ENCODE measurements at places on chromosomes 6 and 20. TPM values are rescaled to one million over a fixed set of nuclear protein-coding genes. Genes with fewer than 3 reads are reported as not detected.

The CD24 gene
- total RNA-seq, result 3.1 TPM

DNA sequence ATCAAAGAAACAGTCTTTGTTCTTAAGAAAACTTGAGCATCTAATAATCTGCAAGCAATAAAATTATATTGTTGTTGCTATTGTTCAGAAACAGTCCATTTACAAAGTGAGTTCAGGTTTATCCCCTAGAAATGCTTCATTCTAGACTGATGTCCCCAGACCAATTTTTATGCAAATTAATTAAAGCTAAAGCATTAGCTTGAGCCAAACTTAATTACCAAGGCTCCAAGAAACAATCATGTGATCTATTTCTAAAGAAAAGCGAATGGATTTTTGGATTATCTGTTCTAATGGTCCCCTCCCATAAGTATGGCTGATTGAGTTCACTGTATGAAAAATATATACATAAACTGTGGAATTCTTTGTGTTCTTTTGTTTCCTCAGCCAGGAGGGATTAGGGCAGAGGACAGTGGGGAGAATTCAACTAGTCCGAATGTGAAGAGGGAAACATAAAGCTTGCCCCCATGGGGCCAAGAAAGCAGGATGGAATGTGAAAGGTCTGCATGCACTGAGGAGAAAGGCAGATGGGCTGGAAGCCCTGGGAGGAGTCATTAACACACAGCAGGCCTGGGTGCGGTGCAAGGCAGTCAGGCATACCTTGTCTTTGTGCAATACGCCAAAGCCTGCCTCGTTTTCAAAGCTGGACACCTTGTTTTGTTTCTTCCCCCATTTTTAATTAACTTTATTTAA is 597.1 kb downstream of the KIF16B start:
- H3K4me1 ChIP-seq, result no peaks in the 10 kb centered on the region
- H3K36me3 ChIP-seq, result no peaks in the 10 kb centered on the region
- no peaks in the 10 kb centered on the region for H3K27me3 ChIP-seq
- H3K27ac ChIP-seq, result no peak overlapping the region
- H3K4me3 ChIP-seq, result no peak overlapping the region

The OTOR gene
- total RNA-seq, result not detected

- no peaks in the 10 kb centered on the region for H3K27me3 ChIP-seq
- H3K27ac ChIP-seq, result no peak overlapping the region
- H3K4me1 ChIP-seq, result no peaks in the 10 kb centered on the region
- peaks cover 4% of the 10 kb centered on the region for H3K36me3 ChIP-seq
These were observed 28.8 kb downstream of the RWDD2A start for GRCh38 chr6:83221889-83222479.

GRCh38 chr6:41546866-41547798 is 951 bp downstream of the FOXP4 start:
- H3K36me3 ChIP-seq, result no peaks in the 10 kb centered on the region

The OVOL2 gene
- not detected for total RNA-seq

DNA sequence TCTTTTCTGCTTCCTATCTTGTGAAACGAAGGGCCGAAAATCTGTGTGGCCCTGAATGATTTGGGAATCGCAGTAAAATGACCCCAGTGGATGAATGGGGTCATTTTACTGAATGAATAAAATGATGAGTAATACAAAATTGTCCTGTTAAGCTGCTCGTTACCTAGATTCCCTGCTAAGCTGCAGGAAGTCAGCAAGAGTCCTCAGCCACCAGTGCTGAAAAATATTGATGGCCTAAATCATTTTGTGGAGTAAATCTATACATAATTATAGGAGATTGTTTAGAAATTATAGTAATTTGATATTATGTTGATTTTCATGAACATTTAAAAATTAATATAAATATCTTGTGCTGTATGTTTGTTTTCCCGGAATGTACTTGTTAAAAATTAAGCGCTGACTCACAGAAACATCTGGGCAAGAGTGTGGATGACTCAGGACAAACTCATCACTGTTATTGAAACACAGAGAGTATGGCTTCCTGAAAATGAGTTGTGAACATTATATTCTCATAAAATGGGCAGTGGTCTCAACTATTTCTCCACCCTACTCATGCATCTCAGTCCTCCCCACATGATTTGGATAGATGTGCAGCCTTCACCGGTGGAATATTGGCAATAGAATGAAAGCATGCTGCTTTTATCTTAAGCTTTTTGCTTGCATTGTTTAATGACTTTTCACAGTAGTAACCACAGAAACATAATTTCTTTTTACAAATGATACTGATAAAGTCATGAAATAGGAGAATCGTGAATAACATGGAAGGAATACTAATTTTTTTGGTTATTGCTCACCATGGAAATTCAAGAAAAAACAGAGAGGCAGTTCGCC is 36.2 kb upstream of the RGS17 start:
- H3K27ac ChIP-seq, result no peak overlapping the region
- DNase-seq, result no peak
- no peaks in the 10 kb centered on the region for H3K4me1 ChIP-seq
- H3K4me3 ChIP-seq, result no peak overlapping the region
- no peaks in the 10 kb centered on the region for H3K27me3 ChIP-seq

- H3K36me3 ChIP-seq, result peaks cover 36% of the 10 kb centered on the region
- H3K4me3 ChIP-seq, result no peak overlapping the region
- DNase-seq, result no peak
These were observed 11.4 kb downstream of the MRPL14 start for GRCh38 chr6:44115866-44116265.

DNA sequence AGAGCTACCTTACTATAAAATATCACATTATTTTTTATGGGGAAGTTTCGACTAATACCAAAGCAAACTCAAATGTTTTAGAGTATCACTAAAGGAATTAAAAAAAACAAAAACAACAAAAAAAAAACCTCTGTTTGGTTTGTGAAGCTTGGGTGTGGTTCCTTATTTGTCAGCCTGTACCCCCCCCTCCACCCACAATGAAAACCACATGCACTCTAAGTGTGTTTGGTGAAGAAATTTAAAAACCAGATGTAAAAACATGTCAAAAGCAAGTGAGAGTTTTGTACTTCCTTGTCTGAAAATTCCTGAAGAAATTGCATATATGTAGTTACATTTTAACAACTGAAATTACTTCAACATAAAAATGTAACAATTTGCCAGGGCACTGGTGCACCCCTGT is 3.1 kb downstream of the STK38 start:
- H3K4me1 ChIP-seq, result peaks cover 57% of the 10 kb centered on the region
- no peaks in the 10 kb centered on the region for H3K27me3 ChIP-seq
- no peak for DNase-seq
- no peak overlapping the region for H3K4me3 ChIP-seq
- peaks cover 15% of the 10 kb centered on the region for H3K36me3 ChIP-seq

GRCh38 chr6:41531591-41532582 is 14.3 kb upstream of the FOXP4 start:
- peak overlapping the region; percentile 0 for H3K4me3 ChIP-seq
- no peaks in the 10 kb centered on the region for H3K27me3 ChIP-seq
- no peaks in the 10 kb centered on the region for H3K36me3 ChIP-seq

DNA sequence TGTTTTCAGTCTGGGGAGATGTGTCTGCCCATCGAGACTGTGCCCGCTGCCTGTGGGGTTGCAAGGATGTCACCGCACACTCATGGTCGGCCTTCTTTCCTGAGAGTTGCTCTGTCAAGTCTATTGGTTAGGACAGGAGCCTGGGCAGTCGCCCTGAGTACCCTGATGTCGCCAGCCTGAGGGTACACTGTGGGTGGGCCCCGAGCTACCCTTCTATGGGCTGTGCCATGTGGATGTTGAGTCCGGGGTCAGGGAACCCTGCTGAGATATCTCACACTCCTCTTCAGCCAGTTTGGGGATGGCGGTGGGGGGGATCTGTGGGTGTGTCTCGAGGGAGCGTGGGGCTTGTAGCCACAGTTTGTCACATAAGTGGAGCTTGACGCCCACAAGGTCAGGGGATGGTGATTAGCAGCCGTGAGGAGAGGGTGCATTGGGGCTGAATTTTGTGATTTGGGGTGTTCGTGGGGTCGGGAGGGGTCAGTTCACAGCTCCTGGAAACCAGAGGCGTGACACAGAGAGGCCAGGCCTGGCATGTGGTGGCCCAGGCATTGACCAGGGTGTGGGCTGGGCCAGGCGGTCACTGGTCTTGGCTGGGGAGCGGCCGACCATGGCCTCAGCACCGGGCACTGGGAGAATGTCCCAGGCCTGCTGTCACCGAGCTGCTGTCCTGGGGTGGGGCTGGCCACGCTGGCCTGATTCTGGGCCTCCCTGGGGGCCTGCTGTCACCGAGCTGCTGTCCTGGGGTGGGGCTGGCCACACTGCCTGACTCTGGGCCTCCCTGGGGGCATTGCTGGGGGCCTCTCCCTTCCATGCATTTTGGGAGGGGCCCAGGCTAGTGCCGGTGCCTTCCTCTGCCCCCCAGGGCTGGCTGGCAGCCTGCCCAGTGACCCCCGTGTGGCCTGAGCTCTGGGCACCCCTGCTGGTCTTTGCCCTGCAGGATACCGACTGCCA is 1.6 kb upstream of the NPBWR2 start:
- no peak for DNase-seq
- H3K36me3 ChIP-seq, result no peaks in the 10 kb centered on the region
- H3K4me3 ChIP-seq, result no peak overlapping the region
- no peak overlapping the region for H3K27ac ChIP-seq
- no peaks in the 10 kb centered on the region for H3K27me3 ChIP-seq

GRCh38 chr6:122733259-122733658 is 46.3 kb upstream of the FABP7 start:
- no peak for DNase-seq
- no peaks in the 10 kb centered on the region for H3K27me3 ChIP-seq
- no peaks in the 10 kb centered on the region for H3K4me1 ChIP-seq
- H3K36me3 ChIP-seq, result no peaks in the 10 kb centered on the region
- H3K27ac ChIP-seq, result no peak overlapping the region

DNA sequence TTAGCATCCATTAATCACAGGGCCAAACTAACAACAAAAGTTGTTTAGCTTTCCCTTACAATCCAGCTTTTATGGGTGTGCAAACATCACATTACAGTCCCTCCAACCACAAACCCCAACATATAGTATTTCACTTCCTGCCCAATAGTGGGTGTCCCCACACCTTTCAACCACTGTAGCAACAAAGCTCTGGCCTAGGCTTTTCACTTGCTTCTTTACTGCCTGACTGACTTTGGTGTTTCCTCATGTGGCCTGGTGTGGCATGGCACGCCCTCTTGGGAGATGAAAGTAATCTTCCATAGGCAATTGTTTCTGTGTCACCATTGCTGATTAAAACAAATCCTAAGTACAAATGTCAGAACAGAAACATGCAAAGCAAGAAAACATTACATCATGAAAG is 46.3 kb downstream of the MCM8 start:
- DNase-seq, result no peak
- peaks cover 18% of the 10 kb centered on the region for H3K4me1 ChIP-seq
- no peak overlapping the region for H3K27ac ChIP-seq
- no peak overlapping the region for H3K4me3 ChIP-seq
- H3K27me3 ChIP-seq, result no peaks in the 10 kb centered on the region

DNA sequence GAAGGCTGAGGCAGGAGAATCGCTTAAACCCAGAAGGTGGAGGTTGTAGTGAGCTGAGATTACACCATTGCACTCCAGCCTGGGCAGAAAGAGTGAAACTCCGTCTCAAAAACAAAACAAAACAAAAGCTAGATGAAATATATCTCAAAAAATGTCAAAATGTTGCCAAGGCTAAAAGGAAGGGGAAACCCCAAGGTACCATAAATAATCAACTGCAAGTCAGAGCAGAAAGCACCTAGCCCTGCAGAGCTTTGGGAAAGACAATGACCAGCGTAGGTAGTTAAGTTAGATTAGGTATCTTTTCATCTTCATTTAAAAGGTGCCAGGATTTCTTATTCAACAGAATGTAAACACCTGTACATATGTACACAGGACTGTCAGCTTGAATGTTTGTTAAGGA is 33.0 kb downstream of the AKIRIN2 start:
- no peaks in the 10 kb centered on the region for H3K27me3 ChIP-seq
- H3K36me3 ChIP-seq, result peaks cover 75% of the 10 kb centered on the region
- no peak for DNase-seq
- H3K4me1 ChIP-seq, result no peaks in the 10 kb centered on the region
- no peak overlapping the region for H3K27ac ChIP-seq

- no peak overlapping the region for H3K27ac ChIP-seq
- no peak for DNase-seq
- H3K27me3 ChIP-seq, result no peaks in the 10 kb centered on the region
- H3K4me1 ChIP-seq, result peaks cover 94% of the 10 kb centered on the region
These were observed 111.1 kb downstream of the FOXO3 start for GRCh38 chr6:108671790-108672189.

DNA sequence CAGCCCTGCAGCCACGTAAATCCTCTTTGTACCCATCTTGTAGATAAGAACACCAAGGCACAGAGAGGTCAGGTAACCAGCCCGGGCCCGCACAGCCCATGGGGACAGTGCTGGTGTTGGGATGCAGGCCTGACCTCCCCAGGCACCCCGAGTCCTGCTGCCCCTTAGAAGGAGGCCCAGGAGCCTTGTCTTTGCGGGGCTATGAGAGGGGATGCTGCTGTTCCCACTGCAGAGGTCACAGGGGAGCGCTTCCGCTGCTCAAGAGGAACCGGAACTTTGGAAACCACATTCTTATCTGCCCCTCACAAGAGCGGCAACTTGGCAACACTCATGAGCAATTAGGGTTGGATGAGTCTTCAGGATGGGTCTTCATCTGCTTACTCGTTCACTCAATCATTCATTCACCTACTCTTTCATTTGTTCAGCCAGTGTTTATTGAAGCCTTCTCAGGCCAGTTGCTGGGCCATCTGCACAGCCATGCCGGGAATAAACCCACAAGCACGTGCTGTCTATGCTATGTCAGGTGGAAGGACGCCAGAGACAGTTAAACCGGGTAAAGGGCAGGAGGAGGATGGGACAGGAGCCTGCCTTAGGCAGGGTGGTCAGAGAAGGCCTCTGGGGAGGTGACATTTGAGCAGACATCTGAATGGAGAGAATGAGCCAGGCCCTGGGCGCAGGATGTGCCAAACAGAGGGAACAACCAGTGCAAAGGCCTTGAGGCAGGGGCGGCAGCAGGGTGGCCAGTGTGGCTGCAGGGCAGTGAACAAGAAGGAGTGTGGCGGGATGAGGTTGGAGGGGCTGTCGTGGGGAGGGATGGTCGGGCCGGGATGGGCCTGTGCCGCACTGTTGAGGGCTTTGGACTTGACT is 60.8 kb downstream of the RBM38 start:
- no peaks in the 10 kb centered on the region for H3K36me3 ChIP-seq
- DNase-seq, result no peak
- no peaks in the 10 kb centered on the region for H3K27me3 ChIP-seq
- peaks cover 56% of the 10 kb centered on the region for H3K4me1 ChIP-seq
- H3K27ac ChIP-seq, result peak overlapping the region; percentile 64
- H3K4me3 ChIP-seq, result no peak overlapping the region
